Vagina (tissue), 2 donors: ENCODE measurements at places on chromosomes 4 and X.

- DNase-seq, result no peak
Measured at GRCh38 chr4:63123441-63123840, 1285.8 kb downstream of the TECRL start.

- DNase-seq, result no peak
Measured at GRCh38 chrX:71809886-71810285, 46.7 kb downstream of the CXorf49B start.

- no peak for DNase-seq
Measured at GRCh38 chr4:5204781-5205180, 153.5 kb downstream of the STK32B start.

DNA sequence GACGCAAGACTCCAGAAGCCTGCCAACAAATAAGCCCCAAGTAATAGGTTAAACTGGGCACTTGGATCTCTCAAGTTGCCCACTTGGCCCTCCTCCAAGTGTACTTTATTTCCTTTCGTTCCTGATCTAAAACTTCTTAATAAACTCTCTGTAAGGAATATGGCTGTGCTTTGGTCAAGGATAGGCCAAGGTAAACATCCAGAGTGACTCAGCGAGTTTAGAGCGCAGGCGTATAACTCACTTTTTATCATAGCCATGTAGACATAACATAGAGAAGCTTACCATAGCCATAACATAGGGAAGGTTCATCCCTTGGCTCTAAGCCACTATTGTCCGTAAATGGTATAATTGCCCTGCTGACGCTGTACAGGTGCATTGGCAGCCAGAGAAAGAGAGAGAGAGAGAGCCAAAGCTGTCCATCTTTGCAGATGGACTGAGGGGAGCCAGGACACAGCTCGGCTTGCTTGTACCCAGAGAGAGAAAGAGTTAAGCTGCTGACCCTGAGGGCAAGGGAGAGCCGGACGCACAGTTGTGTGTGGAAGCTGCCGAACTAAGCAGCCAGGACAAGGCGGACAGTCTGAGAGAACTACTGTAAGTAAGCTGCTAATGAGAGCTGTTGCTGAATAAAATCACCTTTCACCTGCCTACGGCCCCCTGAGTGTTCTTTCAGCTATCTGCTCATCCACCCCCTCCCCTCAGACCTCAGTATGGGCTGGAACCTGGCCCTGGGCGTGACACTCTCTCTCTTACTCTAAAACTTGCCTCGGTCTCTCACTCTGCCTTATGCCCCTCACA, 1.8 kb downstream of the TLR1 start:
- DNase-seq, result no peak

DNA sequence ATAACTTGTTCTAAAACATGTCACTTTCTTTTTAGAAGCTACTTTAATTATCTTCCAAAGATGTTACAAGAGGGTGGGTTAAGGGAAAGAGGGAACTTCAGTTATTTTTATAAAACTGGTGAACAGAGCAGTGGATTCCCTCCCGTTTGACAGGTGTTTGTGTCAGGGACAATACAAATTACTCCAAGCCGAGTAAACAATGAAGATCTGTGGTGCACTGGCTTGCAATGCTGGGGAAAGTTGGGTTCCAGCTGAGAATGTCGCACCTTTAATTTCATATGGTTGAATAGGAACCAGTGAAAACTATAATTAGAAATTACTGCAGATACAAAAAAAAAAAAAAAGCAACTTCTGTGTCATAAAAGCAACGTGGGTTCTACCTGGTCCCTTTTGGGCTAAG, 98.6 kb upstream of the TTC29 start:
- no peak for DNase-seq

DNA sequence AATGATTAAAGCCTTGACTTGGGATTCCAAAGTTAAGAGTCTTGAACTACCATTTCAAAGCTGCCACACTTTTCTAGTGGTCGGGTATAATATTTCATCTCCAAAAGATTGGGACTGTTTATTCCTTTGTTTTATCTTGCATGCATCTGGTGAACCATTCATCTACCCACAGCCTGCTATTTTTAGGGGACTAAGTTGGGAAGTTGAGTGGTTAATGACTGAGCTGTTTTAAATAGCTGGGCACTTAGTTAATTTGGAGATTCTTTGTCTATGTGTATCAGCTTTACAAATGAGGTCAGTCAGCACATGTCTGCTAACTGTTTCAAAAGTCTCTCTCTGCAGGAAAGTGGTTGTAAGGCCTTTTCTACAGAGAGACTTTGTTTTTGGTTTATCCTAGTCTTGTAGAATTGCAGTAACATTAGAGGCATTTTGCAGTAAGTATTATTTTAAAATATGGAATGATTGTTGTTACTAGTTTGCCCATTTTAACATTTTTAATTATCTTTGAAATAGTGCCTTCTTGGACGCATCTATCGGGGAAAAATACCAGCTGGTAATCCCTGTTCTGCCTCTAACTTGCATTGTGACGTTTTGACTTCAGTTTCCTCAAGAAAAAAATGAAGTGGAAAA, 8.2 kb downstream of the BMP2K start:
- DNase-seq, result no peak

DNA sequence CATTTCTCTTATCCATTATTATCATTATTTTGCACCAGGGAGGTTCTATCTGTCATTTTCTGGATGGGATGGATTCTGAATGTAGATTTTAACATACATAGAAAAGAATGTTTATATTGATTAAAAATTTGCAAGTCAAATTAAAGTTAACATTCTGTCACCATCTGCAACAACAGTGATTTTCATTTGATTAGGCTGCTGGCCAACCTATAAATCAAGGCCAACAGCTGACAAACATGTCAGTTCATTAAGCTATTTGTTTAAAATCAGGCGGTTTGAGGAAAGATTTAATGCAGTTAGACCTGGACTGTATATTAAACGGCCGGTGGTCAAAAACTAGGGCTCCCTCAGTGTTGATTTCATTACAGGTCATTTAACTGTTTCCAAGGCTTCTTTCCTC, 109.5 kb upstream of the CBR4 start:
- no peak for DNase-seq

DNA sequence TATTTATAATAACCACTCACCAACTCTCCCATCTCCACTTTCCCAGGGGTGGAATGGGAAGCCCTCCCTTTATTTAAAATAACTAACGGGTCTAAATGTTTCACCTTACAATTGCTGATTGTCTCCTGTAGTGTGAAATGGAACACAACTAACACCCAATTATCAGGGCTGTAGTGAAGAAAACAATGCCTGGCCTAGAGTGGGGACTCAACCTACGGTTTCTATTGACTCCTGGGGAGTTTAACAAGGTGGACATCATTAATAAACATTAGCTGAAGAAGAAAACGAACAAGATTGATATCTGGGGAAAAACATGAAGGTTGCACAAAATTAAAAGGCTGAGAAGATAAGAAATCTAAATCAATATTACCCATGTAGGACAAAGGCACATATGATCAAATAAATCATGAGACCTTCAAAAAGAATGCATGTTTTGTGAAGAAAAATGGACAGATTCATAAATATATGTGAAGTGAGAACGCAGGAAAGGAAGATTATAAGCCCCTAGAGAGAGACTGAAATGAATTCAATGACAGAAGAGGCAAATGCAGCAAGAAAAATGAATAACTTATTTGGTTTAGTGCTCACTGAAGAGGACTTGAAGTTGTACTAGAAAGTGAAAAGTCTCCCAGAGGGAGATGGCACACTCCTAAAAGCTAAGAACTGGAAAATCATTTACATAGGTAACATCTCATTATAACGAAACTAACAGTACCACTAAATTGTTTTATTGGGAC, 593.0 kb upstream of the AADAT start:
- DNase-seq, result no peak

GRCh38 chr4:14596904-14597303, 405.4 kb upstream of the CPEB2 start:
- no peak for DNase-seq

DNA sequence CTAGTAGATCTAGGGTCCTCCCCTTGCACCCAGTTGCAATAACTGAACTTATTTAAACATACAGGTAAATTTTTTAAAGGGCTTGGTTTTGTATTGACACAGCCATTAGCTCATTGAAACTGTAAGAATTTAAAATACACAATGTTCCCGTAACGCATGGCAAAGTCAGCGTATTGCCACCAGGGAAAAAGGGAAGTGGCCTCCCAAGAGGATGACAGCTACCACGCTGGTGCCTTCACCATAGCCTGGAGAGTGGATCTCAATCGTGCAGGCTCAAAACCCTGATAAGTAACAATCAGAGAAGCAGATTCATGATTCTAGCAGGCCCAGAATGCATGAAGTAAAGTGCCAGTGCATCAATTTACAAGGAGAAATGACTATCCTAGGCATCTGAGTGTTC, 49.4 kb upstream of the RELL1 start:
- DNase-seq, result no peak

- no peak for DNase-seq
Measured at GRCh38 chr4:76147454-76148141, 599 bp downstream of the NUP54 start.

GRCh38 chr4:38328989-38329729, 334.8 kb upstream of the KLF3 start:
- DNase-seq, result no peak

- DNase-seq, result no peak
Measured at GRCh38 chr4:68271851-68272357, 26.4 kb upstream of the TMPRSS11B start.

- DNase-seq, result no peak
Measured at GRCh38 chrX:17553469-17553868, 178.5 kb downstream of the NHS start.

- no peak for DNase-seq
Measured at GRCh38 chr4:1656986-1657385, 27.1 kb downstream of the FAM53A start.

GRCh38 chr4:123788577-123788976, 392.0 kb downstream of the SPRY1 start:
- DNase-seq, result no peak

DNA sequence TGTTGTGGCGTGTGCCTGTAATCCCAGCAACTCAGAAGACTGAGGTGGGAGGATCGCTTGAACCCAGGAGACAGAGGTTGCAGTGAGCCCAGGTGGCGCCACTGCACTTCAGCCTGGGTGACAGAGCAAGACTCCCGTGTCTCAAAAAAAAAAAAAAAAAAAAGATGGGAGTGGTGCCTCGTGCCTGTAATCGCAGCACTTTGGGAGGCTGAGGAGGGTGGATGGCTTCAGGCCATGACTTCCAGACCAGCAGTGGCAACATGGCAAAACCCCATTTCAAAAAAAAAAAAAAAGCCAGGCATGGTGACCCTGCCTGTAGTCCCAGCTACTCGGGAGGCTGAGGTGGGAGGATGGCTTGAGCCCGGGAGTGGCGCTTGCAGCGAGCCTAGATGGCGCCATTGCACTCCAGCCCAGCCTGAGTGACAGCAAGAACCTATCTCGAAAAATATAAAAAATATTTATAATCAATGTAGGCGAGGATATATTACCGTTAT, 27.0 kb downstream of the EIF2S3 start:
- DNase-seq, result no peak

DNA sequence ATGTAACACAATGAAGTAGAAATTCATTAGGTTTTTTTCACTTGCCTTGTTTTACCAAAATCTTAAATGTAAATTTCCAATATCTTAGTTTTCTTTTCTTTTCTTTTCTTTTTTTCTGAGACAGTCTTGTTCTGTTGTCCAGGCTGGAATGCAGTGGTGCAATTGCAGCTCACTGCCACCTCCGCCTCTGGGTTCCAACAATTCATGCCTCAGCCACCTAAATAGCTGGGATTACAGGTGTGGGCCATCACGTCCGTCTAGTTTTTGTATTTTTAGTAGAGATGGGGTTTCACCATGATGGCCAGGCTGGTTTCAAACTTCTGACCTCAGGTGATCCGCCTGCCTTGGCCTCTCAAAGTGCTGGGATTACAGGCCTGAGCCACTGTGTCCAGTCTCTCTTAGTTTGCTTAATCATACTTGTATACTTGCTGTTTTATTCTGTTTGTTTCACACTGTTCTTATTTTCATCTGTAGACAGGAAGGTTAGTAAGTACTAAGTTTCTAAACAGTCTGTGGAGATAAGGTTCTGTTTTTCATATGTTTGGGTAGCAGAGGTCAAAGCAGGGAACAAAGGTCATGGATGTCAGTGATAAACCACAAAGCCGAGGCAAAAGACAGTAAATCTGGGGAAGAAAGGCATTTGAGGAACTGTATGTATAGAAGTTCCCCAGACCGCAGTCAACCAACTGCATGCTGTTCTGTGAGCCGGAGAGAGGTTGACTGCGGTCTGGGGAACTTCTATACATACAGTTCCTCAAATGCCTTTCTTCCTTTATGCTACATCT, 129.1 kb downstream of the CBR4 start:
- no peak for DNase-seq

DNA sequence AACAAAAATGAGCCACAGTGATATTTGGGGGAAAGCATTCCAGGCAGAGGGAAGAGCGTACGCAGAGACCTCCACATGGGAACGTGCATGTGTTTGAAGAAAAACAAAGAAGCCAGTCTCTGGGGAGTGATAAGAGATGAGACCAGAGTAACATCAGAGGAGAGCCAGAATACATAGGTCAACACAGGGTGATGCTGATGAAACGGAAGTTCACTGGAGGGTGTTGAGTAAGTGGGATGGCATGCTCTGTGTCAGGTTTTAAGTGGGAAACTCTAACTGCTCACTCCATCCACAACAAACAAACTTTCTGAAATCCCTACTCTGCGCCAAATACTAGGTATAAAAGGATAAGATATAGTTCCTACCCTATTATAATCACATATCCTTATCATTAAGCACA, 110.0 kb downstream of the ARHGAP6 start:
- no peak for DNase-seq

- DNase-seq, result no peak
Measured at GRCh38 chr4:133152831-133153481, 3.9 kb downstream of the PCDH10 start.

- DNase-seq, result no peak
Measured at GRCh38 chr4:97525236-97525635, 618.0 kb downstream of the STPG2 start.

GRCh38 chrX:49166914-49167739, 4.6 kb downstream of the MAGIX start:
- DNase-seq, result no peak

DNA sequence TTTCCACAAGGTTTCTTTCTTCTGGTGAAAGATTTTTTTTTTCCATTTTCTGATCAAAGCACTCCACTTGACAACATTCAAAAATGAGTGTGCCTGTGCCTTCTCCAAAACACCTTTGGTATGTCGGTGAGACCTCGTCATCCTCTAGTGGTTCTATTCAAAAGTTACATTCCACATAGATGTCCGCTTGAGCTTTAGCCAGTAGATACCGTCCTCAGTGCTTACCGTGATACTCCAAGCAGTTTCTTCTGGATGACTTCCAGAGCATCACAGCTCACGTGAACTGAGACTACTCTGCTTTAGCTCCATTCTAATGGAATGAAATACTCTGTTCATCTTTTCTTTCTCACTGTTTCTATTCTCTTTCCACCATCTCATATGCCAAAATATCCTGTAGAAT, 38.2 kb upstream of the VEGFC start:
- DNase-seq, result no peak

- no peak for DNase-seq
Measured at GRCh38 chrX:107773906-107774435, 1.6 kb downstream of the TSC22D3 start.

- DNase-seq, result no peak
Measured at GRCh38 chrX:52811065-52811625, at the start of gene XAGE5. Gene XAGE5 (plus strand): TSS chrX:52811287. CDS start chrX:52812567, 1,280 bp downstream.

- no peak for DNase-seq
Measured at GRCh38 chr4:56371426-56372220, 15.7 kb downstream of the AASDH start.
